Stomach (tissue), 19 donors: ENCODE measurements at places on chromosomes 6 and 20. TPM values are rescaled to one million over a fixed set of nuclear protein-coding genes. Genes with fewer than 3 reads are reported as not detected.

CAPN11 gene
- polyA plus RNA-seq, result 0.15 TPM

TPMT gene
- 24.3 TPM for polyA plus RNA-seq

TAGAP gene
- polyA plus RNA-seq, result 0.93 TPM

KCNB1 gene
- polyA plus RNA-seq, result 0.12 TPM

RAET1G gene
- 3.1 TPM for polyA plus RNA-seq

HTR1E gene
- 0.43 TPM for polyA plus RNA-seq

RAD21L1 gene
- not detected for polyA plus RNA-seq

ULBP1 gene
- polyA plus RNA-seq, result not detected

SSTR4 gene
- not detected for polyA plus RNA-seq

MCHR2 gene
- not detected for polyA plus RNA-seq

COX4I2 gene
- 1.8 TPM for polyA plus RNA-seq

C6orf136 gene
- 21.2 TPM for polyA plus RNA-seq

EPB41L1 gene
- 29.5 TPM for polyA plus RNA-seq

ARMH2 gene
- polyA plus RNA-seq, result not detected

BACH2 gene
- polyA plus RNA-seq, result 0.19 TPM

BIRC7 gene
- polyA plus RNA-seq, result not detected

GMNN gene
- polyA plus RNA-seq, result 40.7 TPM

FAM83C gene
- polyA plus RNA-seq, result not detected

NR2E1 gene
- polyA plus RNA-seq, result not detected

CLPSL2 gene
- not detected for polyA plus RNA-seq

DEFB132 gene
- not detected for polyA plus RNA-seq

TNFRSF21 gene
- 24.7 TPM for polyA plus RNA-seq

ZC3H12D gene
- 0.56 TPM for polyA plus RNA-seq

SLC17A5 gene
- polyA plus RNA-seq, result 5.5 TPM

ZSCAN23 gene
- polyA plus RNA-seq, result not detected

DYNLT1 gene
- polyA plus RNA-seq, result 208 TPM

HLA-DOB gene
- 0.81 TPM for polyA plus RNA-seq
